ENCODE measurements at places on chromosomes 5 and 9.

GRCh38 chr9:124355039-124355940 is 60.0 kb downstream of the PSMB7 start:
- no peak for DNase-seq

DNA sequence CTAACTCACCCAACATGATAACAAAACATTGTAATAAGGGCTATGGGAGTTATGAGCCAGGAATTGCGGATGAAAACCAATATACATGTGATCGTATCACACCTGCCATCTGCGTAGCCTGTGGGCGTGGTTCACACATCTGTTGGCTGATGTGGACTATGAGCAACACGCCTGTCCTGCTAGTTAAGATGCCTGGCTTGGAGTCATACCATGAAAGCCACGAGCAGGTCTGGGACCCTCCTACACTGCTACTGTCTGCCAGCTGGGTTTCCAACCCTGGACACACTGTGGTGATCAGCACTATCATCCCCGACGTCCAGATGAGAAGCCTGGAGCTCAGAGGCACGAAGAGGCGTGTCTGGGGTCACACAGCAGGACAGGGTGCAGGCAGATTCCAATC is 40.2 kb downstream of the STK10 start:
- no peak for DNase-seq

- DNase-seq: no peak
These were observed 5.3 kb upstream of the ARHGEF37 start for GRCh38 chr5:149576021-149576420.

- no peak for DNase-seq
These were observed 55.7 kb downstream of the ARL15 start for GRCh38 chr5:54254482-54255198.

- DNase-seq: no peak
These were observed 42.7 kb upstream of the PLPP1 start for GRCh38 chr5:55577353-55578060.

- DNase-seq: no peak
These were observed 6.6 kb downstream of the ITK start for GRCh38 chr5:157187046-157187754.

DNA sequence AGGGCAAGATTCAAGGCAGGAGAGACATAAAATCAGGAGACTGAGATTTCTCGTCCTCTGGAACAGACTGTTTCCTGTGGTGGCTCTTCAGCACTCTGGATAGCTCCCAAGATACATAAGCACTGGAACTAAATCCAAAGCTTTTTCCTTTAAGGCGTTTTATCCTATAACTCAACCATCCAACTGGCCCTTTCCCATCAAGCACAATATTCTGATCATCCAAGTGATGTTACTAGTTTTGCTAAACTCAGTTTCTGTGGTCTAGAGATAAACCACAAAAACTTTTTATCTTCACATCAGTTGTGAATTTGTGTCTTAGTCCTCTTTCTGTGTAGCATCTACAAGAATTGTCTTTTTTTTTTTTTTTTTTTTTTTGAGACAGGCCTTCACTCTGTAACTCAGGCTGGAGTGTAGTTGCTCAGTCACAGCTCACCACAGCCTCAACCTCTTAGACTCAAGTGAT is 299.4 kb downstream of the COX7C start:
- DNase-seq: no peak

DNA sequence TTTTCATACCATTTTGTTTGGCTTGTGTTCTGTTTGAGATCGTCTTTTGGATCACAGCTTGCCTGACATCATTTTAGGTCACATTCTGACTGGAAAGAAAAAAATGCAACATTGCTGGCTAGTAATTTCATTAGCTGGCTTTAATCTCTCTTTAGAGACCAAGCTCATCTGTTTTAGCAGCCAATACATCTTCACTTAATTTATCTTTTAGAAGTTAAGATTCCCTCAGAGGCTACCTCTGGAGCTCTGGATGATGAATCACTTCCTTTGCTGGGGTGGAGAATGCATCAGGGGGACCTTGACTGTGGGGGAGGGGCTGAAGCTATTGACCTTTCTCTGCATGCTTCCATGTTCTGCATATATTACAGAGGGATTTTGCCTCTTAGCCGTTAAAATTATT is 181.5 kb upstream of the OTULINL start:
- DNase-seq: no peak

DNA sequence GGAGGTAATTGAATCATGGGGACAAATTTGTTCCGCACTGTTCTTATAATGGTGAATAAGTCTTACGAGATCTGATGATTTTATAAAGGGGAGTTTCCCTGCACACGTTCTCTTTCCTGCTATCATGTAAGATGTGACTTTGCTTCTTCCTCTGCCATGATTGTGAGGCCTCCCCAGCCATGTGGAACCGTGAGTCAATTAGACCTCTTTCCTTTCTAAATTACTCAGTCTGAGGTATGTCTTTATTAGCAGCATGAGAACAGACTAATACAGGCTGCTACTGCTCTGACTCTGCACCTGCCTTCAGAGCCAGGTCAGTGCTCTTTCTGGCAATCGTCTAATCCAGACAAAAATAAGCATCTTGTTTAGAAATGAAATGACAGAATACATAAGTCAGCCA is 479.2 kb upstream of the TUSC1 start:
- no peak for DNase-seq

DNA sequence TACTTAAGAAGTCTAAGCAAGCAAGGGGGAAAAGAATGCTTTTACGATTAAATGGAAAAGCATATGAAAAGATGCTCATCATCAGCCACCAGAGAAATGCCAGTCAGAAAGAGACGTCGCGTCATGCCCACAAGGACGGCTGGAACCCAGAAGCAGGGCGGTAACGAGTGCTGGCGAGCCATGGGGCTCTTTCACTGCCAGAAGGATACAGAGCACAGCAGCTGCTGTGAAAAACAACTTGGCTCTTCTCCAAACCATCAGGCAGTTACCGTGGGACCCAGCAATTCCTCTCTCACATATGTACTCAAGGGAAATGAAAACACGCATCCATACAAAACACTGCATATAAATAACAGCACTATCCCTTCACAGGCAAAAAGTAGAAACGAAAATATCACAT is 95.5 kb downstream of the CAMSAP1 start:
- DNase-seq: no peak

DNA sequence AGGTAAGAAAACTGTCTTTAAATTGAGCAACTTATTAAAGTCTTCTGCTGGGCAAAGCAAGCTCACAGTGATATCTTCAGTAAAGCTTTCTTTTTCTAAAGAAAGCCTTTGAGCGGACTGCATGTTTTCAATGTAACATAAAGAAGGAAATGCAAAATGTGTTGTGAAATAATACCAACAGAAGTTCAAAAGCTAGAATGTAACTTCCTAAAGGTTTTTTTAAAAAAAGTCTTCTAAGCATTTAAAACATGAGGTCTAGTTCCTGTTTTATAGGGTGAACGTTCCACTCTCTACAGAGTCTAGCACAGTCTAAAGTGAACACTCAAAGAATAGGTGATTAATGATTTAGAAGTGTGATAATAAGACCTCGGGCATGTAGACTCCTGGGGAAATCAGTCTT is 62.9 kb downstream of the DENND1A start:
- DNase-seq: no peak

DNA sequence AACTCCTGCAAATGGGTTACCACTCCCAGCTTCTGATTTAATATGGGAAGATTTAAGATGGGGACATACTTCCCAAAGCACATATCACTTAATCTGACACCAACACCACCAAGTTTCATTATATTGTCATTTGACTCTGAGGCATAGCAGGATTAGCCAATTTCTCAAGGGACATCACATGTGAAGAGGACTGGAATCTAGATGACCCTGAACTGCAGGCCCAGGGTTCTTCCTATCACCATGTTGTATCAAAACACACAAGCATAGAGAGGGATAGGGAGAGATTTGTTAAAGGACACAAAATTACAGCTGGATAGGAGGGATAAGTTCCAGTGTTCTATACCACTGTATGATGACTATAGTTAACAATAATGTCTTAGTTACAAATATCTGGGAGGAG is 168.3 kb upstream of the PPP2R2B start:
- no peak for DNase-seq

DNA sequence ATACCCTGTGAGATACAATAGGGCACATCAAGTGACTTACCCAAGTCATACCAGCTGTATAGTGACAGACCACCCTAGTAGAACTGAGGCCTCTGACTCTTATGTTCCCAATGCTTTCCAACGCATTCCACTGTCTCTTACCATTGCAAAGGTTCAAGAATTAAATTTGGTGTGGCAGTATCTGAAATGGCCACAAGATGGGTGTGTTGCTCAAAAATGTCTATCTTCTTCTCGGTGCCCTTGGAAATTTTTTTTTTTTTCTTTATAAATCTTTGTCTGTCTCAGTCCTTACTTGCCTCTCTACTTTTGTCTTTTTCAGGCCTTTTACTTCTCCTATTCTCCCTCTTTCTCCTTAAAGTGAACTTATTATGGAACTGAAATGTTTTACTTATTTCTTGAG is 48.4 kb downstream of the GPR21 start:
- no peak for DNase-seq

- DNase-seq: no peak
These were observed 3.8 kb downstream of the ADAMTS13 start for GRCh38 chr9:133426011-133426410.

- no peak for DNase-seq
These were observed 50.7 kb upstream of the RIC1 start for GRCh38 chr9:5578018-5578697.

DNA sequence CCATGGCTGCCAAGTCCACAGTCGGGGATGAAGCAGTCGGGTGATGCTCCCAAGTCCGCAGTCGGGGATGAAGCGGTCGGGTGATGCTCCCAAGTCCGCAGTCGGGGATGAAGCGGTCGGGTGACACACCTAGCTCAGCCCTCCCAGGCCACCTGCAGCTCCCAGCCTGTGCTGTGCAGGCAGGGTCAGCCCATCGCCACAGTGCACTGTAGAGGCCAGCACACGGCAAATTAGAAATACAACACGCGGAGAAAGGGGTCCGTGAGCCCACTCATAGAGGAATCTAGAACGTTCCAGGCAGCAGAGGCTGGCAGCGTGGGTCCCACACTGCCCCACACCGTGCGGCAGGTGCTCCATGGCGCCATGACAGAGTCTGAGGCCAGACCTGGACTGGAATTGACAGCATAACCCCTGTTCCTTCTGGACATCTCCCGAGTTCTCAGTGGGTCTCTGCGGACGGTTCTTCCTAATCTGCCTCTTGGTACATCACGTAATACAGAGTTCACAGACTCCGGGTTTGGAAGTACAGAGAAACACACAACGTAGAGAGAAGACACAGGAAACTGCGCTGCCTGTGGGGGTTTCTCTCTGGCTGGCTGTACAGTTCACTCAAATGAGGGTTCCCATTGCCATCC is 7.7 kb upstream of the EXOC3 start:
- no peak for DNase-seq

DNA sequence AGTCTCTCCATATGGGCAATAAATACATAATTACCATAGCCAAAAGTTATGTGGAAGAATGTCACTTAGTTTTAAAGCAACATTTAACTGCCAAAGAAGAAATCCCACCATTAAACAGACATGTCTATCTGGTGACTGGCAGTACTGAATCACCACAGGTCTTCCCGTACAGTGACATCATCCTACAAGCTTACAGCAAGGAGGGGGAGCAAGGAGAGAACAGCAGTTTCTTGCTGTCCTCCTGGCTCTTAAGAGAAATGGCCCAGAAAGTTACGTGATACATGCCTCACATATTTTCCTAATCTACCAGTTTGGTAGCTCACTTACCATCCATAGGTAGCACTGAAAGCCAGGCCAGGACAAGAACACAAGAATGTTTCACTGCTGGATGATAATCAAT is 671.0 kb downstream of the DMRTA1 start:
- no peak for DNase-seq

- DNase-seq: no peak
These were observed 215.2 kb downstream of the CRB2 start for GRCh38 chr9:123571240-123571639.

- no peak for DNase-seq
These were observed 221.6 kb downstream of the MAT2B start for GRCh38 chr5:163727028-163727427.
